Prostate gland (tissue), 2 donors: ENCODE measurements at places on chromosomes 4 and X.

DNA sequence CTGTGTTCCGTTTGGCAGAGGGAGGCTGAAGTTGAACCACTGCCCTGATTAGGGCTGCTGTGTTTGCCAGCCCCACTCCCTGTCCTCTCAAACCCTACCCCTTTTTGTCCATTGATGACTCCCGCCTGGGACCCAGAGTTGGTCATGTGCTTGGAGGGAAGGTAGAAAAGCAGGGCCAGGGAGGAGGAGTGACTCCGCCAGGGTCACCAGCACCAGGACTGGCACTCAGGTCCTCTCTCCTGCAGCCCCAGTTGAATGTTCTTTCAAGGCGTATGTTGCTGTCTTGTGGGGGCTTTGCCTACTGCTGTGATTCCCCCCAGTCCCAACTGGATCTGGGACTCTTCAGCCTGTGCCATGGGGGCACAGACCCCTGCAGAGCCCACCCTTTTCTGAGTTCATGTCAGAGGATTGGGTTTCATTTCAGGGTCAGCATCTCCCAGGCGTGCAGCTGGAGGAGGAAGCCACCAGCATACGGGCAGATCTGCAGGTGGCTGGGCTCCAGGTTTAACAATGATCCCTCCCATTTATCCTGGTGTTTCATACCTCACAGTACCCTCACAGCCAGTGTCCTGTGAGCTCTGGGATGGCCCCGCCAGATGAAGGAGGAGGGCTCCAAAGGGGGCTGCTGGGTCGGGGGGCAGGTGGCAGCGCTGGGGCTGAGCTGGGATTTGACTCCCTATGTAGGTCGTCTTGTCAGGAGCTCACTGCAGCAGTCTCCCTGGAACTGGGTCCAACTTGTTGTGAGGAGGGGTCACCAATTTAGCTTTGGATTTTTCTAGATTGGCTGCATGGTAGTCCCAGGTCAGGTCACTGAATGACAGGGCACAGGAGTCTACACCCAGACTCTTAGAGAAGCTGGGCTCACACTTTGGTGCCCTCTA lies 55.7 kb downstream of the MSX1 start:
- DNase-seq = no peak

DNA sequence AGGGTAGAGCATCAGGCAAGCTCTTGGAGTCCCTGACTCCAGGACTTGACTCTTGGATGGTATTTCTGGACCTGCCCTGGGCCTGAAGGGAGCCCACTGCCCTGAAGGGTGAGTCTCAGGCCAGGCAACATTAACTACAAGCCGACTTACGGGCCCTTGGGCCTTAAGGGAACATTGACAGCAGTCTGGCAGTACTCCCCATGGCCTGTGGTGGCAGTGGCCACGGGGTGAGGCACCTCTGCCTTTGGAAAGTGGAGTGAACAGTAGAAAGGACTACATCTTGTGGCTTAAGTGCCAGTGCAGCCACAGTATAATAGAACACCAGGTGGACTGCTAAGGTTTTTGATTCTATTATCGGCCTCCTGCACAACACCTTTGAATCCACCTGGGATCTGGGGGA lies 36.3 kb downstream of the SH3BGRL start:
- DNase-seq = no peak

DNA sequence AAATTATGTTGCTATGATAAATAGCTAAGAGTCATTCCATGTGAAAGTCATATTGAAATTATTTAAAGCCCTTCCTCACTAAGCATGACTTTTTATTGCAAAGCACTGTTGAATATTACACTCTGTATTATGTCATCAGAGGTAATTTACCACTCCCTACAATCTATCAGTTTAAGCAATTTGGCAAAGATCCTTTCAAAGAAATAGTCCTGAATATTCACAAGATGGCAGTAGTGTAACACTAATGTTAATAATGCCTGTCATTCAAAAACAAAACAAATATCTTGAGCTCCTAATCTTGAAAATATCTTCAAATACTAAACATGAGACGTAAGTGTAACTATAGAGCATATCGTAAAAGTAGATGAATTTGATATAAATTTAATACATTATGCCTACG lies 208.6 kb upstream of the TECRL start:
- DNase-seq = no peak

GRCh38 chr4:118762730-118763477 lies 73.0 kb downstream of the SEC24D start:
- DNase-seq = no peak

DNA sequence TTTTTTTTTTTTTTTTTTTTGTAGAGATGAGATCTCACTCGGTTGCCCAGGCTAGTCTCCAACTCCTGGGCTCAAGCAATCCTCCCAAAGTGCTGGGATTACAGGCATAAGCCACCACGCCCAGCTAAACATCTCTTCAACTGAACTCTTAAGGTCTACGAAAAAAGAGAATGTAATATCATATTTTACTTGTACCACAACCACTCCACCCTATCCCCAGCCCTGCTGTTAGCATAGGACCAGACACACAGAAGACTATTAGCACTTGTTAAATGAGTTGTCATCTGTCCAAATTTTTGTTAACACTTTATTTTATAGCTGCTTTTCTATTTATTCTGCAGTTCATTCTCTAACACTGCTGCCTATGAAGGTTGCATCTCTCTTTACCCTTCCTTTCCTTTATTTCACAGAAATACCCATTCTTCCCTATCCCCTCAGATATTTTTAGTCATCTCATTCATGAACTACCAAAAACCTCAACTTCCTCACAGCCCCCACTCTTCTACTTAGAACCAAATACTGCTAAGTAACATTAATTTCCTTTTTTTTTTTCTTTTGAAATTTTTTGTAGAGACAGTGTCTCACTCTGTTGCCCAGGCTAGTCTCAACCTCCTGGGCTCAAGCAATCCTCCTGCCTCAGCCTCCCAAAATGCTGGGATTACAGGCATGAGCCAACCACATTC lies 10.1 kb downstream of the SNX12 start:
- no peak for DNase-seq

DNA sequence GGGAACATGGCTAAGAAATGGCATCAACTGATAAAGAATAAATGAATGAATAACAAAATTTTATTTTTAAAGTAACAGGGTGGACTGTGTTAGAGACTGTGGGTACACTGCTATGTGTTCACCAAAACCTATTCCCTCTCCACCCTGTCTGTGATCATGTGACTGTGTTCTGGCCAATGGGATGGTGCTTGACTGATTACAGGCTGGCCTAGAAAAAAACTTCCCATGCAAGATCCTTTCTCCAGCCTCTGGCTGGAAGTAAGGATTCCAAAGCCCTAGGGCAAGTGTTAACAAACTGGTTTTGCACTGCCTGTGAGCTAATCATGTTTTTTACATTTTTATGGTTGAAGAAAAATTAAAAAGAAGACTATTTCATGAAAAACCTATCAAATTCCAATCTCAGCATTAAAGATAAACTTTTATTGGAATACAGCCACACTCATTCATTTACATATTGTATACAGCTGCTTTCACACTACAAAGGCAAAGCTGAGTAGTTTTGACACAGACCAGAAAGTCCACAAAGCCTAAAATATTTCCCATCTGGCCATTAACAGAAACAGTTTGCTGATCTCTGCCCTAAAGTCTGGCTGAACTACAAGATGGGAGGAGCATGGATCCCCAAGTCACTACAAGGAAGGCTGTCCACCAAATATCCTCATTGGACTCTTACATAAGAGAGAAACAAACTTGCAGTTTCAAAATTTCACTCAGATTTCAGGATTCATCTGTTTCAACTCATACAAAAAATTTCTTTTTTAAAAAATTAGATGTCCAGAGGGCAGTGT lies 133.2 kb downstream of the ARHGAP6 start:
- DNase-seq = no peak

DNA sequence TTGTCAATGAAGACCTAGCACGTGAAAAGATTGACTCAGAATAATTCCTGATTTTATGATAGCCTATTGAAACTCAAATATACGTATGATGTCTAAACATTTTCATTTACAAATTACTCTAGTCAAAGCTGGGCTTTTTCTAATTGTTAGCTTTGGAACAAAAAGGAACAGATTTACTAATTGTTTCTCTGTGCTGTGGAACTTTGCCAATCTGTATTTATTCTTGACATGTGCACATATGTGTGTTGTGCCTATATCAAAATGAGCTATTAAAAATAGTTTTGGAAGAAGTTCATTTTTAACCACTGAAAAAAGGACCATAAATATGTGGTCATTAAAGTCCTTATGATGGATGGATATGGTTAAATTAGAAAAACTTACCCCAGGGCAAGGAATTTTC lies 85.4 kb upstream of the PACRGL start:
- no peak for DNase-seq

DNA sequence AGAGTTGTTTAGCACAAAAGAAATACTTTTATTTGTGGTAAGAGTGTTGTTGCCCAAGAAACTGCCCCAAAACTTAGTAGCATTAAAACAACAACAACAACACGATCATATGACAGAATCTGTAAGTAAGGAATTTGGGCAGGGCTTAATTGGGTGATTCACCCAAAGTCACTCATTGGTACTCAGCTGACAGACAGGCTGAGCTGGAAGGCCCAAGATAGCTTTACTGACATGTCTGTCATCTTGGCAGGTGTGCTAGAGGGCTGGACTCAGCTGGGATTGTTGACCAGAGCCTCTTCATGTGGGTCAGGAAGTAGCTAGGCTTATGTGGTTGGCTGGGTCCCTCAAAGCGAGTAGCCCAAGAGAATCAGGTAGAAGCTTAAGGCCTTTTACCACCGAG lies 52.3 kb downstream of the KIAA0232 start:
- no peak for DNase-seq

GRCh38 chr4:163582703-163583102 lies 88.2 kb downstream of the TMA16 start:
- no peak for DNase-seq

DNA sequence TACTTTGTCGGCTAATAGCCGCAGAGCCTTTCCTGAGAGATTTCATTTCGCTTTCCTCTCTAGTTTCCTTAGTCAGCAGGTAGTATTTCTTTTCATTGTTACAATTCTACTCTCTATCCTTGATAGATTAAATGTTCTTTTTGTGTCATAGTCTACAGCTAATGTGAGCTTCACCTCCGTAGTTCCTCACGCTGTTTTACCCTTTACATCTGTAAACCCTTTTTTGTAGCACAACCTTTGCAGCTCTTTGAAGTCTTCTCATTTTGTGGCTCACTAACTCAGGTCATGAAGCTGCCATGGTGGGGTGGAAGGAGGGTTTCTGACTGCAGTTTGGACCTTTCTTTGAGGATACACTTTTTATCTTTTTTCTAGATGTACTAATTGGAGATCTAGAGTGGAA lies 1008.8 kb upstream of the PABPC4L start:
- no peak for DNase-seq

GRCh38 chrX:129987871-129988270 lies 5.4 kb downstream of the BCORL1 start:
- DNase-seq = no peak
